CD14-positive monocyte (primary cell): ENCODE measurements at places on chromosomes 1 and 21.

DNA sequence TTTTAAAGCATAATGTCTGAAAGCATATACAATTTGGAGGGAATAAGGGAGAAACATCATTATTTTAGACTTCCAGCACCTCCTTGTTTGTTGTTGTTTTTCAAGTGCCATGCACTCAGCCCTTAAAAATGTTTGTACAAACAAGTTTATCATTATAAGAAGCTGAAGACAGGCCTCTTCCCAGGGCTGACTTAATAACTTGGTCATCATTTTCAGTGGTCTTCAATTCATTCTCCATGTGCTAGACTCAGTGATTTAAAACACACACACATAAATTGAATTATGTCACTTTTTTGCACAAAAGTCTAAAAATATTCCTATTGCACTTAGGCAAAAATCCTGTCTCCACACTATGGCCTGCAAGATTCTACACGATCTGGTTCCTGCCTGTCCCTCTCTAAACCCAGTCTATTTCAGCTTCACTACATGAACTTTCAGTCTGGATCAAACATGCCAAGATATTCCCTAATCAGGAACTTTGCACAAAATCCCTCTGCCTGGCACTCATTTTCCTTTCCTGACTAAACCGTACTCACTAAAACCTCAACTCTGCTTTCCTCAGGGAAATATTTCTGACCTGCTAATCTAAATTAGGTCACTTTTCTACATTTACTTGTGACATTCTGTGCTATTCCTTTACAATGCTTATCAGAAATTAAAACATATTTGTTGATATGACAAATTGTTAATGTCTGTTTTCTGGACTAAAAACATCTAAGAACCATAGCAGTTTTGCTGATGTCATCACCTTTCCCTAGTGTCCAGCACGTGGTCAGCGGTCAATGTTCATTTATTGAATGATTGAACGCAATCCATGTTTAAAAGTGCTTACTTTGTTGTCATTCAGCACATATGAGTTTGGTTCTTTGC, 14.8 kb upstream of the GBP5 start:
- DNase-seq = no peak

DNA sequence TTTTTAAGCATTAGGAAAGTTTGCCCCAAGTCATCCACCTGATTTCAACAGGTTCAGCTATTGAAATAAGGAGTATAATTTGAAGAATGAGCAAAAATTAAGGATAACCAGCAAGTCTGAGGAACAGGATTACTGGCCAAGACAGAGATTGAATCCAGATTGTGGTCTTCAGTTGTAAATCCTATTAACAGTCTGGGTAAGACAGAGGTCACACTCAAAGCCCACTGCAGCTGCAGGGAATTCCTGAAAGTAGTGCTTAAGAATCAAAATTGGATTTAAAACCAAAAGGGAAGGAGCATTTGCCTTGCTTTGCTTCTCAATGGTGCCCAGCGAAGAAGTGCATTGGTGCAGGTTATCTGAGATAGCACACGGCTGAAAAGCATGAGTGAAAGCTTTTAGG, 6.4 kb upstream of the LORICRIN start:
- no peak for DNase-seq

- DNase-seq = no peak
Observed at GRCh38 chr1:97384294-97384968, 536.4 kb downstream of the DPYD start.

DNA sequence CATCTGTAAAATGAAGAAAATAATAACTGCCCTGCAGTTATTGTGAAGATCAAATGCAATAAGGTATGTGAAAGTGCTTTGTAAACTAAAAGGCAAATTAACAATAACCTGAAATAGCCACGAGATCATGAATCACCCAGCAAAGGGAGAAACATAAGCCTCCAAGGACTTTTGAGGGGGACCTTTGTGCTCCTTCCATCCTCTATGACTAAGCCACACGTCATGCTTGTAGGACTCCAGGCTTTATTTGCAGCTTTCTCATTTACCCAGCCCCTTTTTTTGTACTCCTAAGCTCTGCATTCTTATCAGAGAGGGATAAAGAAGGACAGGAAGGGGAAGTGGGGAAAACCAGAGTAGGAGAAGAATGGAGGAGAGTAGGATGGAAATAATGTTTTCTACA, 115.1 kb downstream of the PROX1 start:
- no peak for DNase-seq

GRCh38 chr1:70134148-70134547, 71.2 kb downstream of the LRRC40 start:
- no peak for DNase-seq

GRCh38 chr1:236615399-236616148, 11.3 kb upstream of the HEATR1 start:
- no peak for DNase-seq

DNA sequence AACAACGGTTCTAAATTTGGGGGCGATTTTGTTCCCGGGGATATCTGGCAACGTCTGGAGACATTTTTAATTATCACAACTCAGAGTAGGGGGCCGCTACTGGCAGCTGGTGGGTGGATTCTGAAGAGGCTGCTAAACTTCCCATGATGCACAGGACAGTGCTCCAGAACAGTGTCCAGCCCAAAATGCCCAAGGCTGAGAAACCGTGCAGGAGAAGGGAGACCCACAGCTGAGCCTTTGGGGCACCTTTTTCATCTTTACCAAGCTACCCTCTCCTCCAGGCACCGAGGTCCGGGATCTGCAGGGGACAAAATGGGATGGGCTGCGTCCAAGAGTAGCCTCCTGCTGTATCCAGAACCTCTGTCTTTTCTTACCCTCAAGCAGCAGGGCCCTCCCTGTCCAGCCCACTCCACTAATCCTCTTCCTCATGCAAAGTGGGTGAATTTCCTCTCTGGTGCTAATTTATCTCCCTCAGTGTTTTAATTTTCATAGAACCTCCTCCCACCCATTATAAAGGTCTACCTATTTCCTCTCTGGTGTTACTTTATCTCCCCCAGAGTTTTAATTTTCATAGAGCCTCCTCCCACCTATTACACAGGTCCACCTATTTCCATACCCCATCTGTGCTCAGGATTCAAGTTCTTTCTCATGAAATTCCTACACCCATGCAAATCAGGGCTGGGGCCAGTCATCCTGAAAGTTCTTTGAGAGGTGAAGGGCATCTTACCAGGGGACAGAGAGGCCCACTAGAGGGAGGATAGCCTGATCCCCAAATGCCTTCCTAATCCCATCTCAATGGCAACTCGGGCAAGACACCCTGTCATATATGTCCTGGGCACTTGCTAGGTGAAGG, 42.7 kb downstream of the CSMD2 start:
- DNase-seq = no peak

- DNase-seq = no peak
Observed at GRCh38 chr1:43306688-43307457, 6.1 kb downstream of the TIE1 start.

GRCh38 chr1:24483441-24483840, 19.2 kb upstream of the RCAN3 start:
- no peak for DNase-seq

- no peak for DNase-seq
Observed at GRCh38 chr1:182395906-182396305, 4.3 kb upstream of the GLUL start.

DNA sequence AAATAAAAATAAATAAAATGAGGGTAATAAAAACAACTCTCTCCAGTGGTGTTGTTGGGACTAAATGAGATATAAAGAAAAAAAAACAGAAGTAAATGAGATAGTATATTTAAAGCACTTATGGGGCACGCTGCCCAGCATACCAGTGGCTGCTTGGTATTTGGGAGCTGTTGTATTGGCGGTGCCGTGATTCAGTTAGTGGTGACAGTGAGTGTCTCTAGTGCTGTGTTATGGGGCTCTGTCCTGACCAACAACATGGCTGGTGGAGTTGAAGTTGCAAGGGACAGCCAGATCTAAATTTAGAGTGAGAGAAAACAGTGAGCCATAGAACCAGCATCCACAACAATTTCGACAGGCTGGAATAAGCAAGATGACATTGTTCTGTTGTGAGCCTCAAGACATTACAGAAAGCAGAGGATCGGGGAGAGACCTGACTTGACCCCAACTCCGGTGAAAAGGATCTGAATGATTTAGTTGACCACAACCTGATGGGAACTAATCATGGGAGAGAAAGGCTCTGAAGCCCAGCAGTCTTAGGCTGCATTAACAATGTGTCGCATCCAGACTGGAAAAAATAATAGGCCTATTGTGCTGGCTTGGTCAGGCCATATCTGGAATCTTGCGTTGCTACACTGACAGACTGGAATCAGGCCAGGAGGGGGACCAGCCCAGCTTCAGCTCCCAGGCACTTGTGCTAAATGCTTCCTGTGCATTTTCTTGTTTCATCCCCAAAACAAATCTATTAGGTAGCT, 2.4 kb upstream of the MFSD2A start:
- no peak for DNase-seq

DNA sequence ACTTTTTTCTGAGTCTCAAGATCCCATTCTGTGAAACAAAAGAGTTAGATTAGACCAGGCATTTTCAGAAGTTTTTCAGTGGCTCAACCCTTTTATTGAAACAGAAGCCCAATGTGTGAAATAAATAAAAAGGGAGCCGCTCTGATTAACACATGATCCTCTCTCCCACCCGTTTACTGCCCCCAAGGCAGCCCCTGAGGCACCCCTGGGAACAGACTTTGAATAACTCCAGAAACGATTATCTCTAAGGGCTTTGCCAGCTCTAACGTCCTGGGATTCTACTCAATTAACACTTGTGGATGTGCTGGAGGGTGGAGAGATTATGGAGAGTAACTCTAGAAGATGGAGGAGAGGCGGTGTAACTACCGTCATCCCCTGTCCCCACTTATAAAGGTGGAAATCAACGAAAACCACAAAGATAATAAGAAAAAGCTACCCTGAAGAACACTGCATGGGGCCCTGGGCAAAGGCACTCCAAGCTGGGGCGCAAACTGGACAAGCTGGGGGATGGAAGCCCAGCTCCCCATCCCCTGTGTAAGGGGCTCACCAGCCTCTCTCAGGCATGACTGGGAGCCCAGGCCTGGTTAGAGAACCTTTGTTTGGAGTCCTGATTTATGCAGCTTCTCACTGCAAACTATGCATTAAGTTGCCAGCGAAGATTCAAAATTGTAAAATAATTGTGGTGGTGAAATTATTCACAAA, 39.0 kb upstream of the GRIK3 start:
- DNase-seq = no peak

- DNase-seq = no peak
Observed at GRCh38 chr1:87197641-87198040, 131.0 kb upstream of the LMO4 start.

- no peak for DNase-seq
Observed at GRCh38 chr1:173871091-173871490, 2.9 kb downstream of the ZBTB37 start.

GRCh38 chr1:82388679-82389078, 587.9 kb downstream of the ADGRL2 start:
- no peak for DNase-seq

- no peak for DNase-seq
Observed at GRCh38 chr21:43190951-43191350, 22.1 kb downstream of the CRYAA start.

- DNase-seq = no peak
Observed at GRCh38 chr1:35777109-35777508, 7.3 kb upstream of the CLSPN start.

- DNase-seq = no peak
Observed at GRCh38 chr1:115655306-115655663, 13.5 kb downstream of the VANGL1 start.

- no peak for DNase-seq
Observed at GRCh38 chr1:22677931-22678896, 25.2 kb downstream of the C1QB start.

- no peak for DNase-seq
Observed at GRCh38 chr21:27759091-27759659, 792.3 kb upstream of the ADAMTS5 start.

DNA sequence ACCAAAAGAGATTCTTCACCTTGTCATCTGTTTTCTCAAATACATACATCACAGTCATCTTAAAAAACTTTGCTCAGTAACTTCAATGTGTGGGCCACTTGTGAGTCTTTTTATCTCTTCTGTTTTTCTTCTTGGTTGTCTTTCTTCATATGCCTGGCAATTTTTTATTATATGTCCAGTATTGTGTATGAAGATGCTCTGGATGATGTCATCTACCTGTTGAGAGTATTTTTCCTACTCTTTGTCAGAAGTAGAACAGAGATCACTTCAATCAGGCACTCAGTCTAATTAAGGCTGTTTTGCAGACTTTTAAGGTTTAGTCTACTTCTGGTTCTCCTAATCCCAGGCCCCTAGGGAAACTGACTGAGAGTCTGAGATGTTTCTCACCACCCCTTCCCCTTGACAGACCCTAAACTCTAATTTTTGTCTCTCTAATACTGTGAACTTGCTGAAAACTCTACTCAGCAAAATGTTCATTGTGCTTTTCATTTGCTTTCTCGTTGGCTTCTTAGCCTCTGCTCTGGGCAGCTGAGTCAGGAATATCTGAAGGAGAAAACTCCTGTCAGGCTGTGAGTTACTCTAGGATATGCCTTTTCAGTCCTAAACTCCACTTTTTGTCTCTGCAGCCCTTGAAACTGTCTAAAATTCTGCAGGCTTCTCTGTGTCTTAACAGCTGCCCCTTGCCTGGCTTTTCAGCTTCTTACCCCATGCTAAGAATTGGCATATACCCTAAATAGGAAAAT, 33.0 kb upstream of the DNAJC6 start:
- DNase-seq = no peak

DNA sequence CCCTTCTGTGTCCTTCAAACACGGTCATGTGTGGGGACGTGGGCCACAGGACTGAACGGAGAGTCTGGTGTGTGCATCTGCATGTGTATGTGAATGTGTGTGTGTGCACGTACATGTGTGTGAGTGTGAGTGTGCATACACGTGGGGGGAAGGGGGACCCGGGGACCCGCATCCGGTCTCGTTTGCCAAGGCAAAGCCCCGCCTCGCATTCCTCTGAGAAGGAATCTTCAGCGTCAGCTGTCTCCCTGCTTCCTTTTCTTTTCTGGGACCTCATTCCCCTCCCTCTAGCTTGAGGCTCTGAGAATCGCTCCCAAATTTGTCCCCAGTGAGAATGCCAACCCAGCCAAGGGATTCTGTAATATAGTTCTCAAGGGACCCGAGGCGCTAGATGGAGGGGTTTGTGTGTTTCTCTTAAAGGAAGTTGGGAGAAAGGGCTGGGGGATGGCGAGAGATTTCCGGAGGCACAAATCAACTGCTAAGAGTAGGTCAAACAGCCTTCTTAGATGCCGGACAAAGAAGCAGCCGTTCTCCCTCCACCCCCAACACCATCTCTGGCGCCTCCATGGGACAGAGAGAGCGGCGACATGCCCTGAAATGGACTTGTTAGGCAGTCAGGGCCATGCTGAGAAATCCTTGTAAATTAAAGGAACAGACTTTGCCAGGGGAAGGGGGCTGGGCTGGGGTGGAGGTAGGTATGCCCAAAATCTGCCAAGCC, 6.6 kb downstream of the IFFO2 start:
- peak; percentile 38 for DNase-seq
